ENCODE measurements at places on chromosomes 13 and 19.

- DNase-seq, result no peak
These were observed 30.4 kb downstream of the RASL11A start for GRCh38 chr13:27300941-27301586.

GRCh38 chr19:2492870-2493269 lies 16.9 kb downstream of the GADD45B start:
- DNase-seq, result no peak

DNA sequence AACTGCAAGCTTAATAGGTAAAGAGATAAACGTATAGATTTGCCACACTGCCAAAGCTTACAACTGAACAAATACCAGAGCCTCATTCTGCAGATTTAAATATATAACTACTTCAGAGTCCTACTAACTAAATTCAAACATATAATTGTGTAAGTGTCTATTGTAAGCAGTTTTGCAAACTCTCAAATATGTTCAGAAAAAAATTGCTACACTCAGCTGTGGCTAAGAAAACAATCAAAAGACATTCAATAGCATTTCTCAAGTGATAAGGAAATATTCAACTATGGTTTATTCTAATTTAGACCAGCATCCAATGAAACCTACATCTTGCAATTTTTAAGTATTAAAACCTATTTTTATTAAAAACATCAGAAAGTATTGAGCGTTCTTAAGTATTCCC lies 202.4 kb downstream of the KCTD12 start:
- DNase-seq, result no peak

DNA sequence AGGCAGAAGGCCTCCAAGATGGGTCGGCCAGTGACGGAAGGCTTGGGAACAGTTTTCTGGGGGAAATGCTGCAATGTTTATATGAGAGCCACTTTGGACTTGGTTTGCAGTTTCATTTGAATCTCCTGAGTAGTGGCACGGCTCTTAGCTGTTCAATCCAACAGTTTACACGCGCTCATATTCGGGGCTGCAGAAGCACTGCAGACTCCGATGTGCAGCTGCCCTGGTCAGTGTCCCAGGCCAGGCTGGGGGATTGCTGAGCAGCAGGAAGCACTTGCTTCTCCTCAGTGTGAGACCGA lies 31.7 kb downstream of the CEBPG start:
- DNase-seq, result no peak

DNA sequence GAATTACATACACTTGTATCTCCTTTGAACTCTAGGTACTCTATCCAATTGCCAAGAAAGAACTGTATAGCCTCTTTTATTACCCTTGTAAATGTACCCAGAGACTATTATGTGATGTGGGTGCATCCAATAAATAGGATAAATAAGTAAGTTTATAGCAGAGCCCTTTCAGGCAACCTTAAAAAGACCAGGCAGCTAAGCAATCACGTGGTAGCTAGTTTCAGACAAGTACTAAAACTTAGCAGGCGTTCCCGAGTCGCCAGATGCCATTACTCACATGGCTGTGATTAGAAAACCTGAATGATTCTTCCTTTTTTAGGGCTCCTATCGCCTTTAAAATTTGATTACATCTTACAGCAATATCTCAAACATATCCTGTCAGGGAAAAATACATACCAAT lies 1303.0 kb downstream of the EFNB2 start:
- no peak for DNase-seq

DNA sequence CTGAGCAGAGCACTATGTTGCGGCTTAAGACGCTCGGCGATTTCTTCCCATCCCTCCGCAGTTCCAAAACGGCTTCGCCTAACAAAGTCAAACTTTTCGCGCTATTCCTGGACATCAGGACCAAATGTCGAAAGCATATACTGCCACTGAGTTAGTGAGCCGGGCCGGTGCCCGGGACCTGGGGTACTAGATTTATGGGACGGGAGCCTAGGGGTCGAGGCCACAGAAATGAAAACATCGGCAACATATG lies 699 bp downstream of the RCBTB2 start:
- DNase-seq, result no peak

- DNase-seq, result no peak
These were observed 256.1 kb downstream of the DACH1 start for GRCh38 chr13:71610876-71611275.

DNA sequence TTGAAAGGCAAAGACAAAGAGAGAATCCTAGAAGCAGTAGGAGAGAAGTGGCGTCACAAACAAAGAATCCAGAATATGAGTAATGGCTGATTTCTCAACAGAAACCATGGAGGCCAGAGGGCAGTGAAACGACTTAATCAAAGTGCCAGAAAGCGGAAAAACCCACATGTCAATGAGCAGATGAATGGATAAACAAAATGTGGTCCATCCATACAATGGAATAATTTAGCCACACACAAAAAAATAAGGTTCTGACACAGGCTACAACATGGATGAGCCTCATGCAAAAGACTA lies 52.2 kb upstream of the RANBP3 start:
- DNase-seq, result no peak

Measured in stimulated activated CD4-positive, alpha-beta T cell treated with anti-CD3 and anti-CD28 coated beads, Interleukin-1b, Interleukin-23, amount 100 ng/mL, for 24 hours (primary cell).